ENCODE measurements at places on chromosomes 6 and 20.

DNA sequence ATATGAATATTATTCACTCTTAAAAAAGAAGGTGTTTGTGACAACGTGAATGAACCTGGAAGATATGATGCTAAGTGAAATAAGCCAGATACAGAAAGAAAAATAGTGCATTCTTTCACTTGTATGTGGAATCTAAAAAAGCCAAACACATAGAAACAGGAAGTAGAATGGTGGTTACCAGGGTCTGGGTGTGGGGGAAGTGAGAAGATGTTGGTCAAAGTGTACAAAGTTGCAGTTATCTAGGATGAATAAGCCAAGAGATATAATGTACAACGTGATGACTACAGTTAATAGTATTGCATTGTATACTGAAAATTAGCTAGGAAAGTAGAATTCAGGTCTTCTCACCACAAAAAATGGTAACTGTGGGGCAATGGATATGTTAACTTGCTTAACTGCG, 151.1 kb upstream of the HCRTR2 start:
- no peak for DNase-seq

GRCh38 chr6:52981222-52981900, 13.7 kb downstream of the GSTA4 start:
- DNase-seq = no peak

DNA sequence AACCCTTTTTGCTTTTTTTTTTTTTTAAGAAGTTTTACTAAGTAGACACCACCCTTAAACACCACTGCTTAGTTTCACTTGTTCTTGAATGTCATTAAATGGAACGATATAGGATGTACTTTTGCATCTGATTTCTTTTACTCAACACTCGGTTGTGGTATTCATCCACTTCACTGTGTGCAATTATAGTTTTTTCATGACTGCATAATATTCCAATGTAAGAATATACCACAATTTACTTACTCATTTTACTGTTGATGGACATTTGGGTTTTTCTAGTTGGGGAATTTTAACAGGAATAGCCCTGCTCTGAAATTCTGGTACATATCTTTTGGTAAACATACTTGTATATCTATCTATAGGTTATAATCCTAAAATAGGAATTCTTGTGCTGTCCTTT, 29.9 kb downstream of the RTN4IP1 start:
- no peak for DNase-seq

DNA sequence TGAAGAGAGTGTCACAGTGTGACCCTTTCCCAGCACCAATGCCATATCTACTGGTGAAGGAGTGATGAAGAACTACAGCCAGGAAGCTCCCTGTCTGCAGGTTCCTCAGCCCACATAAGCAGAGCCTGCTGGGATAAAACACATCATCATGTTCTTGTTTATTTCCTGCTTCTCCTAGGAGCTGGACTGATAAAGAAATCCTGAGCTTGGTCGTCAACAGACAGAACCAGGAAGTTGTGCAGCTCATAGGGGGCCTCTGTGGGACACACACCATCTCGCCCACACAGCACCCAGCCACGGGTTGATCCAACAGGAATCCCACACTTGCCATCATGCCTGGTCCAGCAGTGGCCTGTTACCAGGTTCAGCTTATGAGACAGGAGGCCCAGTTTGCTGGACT, 2.8 kb upstream of the CSTL1 start:
- DNase-seq = no peak

GRCh38 chr6:151993364-151993763, 185.9 kb downstream of the ESR1 start:
- no peak for DNase-seq

DNA sequence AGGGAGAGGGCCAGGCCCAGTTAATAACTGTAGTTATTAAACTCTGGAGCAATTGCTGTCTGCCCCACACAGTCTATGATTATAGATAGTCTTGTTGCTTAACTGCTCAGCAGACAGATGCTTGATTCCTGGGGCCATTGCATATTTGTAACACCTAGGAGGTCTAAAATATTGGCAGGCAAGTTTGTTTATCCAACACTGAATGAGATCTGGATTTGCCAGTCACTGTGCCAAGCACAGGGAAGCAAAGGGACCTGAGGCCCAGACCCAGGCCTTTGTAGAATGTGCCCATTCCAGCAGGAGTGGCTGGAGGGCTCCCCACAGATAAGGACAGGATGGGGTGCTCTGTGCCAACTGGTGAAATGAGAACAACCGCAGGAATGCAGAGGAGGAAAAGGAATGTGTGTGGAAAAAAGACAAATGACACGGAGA, 17.6 kb upstream of the ENTPD6 start:
- no peak for DNase-seq

DNA sequence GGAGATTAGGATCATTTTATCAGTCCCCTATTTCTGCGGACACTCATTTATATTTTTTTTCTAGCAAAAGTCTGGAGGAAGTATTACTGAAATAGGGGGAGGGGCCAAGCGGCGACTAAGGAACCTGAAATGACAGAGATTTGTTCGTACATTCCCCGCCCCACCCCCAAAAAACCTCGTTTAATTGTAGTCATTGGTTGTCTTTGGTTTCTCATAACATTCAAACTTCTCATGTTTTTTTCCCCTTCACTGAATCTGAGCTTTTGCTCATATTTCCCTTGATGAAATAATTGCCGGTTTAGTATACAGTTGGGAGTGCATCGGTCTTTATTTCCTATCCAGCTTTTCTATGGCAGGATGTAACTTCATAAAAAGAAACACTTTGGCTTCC, 768 bp upstream of the FYN start:
- DNase-seq = no peak

GRCh38 chr6:40349901-40350746, 237.0 kb downstream of the LRFN2 start:
- DNase-seq = no peak

- DNase-seq = no peak
These were observed 36.9 kb downstream of the TRPC4AP start for GRCh38 chr20:35055445-35056276.
